ENCODE measurements at places on chromosomes 11 and 22.

DNA sequence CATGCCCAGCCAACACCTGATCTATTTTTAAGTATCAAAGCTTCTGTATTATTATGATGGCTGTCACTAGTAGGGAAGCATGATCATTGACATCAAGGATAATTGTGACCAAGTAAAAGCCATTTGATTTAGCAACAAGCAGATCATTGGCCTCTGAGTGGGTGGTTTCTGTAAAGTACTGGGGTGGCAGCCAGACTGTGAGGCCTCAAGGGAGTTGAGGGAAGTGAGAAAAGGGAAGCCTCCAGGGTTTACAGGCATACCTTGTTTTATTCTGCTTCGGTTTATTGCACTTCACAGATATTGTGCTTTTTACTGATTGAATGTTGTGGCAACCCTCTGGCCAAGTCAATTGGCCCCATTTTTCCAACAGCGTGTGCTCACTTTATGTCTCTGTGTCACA, 60.1 kb downstream of the PRR5L start:
- DNase-seq: peak; percentile 26

- no peak for DNase-seq
Measured at GRCh38 chr11:106304274-106304673, 226.8 kb downstream of the AASDHPPT start.

DNA sequence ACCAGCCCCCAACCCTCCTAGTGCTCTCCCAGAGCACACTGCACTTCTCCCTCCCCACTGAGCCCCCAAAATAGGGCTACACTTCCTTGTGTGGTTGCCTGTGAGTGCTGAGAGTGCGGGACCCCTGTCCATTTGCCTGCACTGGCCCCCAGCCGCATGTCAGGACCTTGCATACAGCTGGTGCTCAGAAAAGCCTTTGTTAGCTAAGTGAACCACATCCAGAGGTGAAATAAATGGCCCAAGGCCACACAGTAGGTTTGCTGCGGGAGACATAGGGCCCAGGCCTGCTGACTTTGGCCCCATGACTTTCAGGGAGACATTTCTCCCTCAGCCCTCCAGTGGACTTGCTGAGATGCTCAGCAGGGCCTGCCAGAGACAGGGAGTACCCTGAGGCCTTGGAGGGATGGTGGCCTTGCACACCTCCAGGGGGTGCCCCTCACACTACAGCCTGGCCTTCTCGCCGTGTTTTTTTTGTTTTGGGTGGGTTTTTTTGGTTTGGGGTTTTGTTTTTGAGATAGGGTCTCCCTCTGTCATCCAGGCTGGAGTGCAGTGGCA, 10.2 kb downstream of the SSTR3 start:
- no peak for DNase-seq

DNA sequence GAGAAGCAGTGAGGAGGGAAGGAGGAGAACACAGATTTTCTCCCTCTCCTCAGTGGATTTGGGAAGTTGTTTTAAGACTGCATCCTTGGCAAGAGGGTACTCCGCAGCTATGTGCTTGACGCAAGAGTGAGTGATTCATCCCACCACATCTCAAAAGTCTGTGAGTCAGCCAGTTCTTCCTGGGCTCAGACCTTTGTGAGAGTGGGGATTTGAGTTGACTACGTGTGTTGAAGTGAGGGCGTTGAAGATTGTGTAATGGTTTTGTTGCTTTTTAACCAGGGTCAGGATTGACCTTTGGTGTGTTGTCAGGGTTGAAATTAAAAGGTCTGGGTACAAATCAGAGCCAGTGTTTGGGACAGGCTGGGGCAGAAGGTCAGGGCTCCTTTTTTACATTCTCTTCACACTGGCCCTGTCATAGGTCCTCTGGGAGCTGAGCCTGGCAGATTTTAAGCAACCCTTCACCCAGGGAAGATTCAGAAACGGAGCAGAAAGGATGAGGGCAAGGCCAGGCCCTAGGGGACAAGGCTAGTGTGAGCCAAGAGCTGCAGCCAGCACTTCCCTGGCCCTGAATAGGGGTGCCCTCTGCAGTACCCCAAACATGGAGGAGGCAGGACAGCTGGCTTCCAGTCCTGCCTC, 4.2 kb upstream of the C11orf86 start:
- peak; percentile 83 for DNase-seq

GRCh38 chr11:119427279-119427678, 4.3 kb upstream of the THY1 start:
- no peak for DNase-seq

All from upper lobe of left lung (tissue), 6 donors.